ENCODE measurements at places on chromosomes 6 and 20.

DNA sequence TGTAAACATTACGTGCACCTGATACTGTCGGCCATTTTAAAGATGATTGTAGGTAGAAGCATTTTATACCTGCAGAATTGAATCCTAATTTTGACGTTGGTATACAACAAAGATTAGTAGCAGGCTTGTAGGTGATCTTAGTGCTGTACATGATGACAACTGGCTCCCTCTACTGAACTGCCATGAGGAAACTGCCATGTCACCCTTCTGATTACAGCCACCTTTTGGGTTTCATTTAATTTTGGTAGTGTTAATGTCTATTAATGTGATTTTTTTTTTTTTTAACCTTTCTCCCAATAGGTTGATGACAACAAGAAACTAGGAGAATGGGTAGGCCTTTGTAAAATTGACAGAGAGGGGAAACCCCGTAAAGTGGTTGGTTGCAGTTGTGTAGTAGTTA lies 2.3 kb downstream of the RPS12 start:
- DNase-seq = no peak

GRCh38 chr20:25695532-25696370 lies 902 bp downstream of the ZNF337 start:
- no peak for DNase-seq

DNA sequence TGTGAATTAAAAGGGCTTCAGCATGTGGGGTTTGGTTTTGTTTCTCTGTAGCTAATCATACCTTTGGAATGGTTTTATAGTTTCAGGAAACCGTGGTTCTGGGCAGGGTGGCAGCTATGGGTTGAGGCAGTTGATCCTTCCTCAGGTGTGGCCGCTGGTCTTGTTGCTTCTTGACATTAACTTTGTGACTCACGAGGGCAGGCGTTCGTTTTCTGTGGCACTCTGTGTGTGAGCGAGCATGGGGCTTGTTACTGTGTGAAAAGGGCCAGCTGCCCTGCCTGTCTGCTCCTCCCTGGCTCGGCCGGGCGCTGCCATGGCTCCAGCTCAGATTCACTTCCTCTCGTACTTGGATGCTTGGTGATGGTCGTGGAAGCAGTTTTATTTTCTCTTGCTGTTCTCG lies 16.2 kb downstream of the DNAJC5 start:
- no peak for DNase-seq

DNA sequence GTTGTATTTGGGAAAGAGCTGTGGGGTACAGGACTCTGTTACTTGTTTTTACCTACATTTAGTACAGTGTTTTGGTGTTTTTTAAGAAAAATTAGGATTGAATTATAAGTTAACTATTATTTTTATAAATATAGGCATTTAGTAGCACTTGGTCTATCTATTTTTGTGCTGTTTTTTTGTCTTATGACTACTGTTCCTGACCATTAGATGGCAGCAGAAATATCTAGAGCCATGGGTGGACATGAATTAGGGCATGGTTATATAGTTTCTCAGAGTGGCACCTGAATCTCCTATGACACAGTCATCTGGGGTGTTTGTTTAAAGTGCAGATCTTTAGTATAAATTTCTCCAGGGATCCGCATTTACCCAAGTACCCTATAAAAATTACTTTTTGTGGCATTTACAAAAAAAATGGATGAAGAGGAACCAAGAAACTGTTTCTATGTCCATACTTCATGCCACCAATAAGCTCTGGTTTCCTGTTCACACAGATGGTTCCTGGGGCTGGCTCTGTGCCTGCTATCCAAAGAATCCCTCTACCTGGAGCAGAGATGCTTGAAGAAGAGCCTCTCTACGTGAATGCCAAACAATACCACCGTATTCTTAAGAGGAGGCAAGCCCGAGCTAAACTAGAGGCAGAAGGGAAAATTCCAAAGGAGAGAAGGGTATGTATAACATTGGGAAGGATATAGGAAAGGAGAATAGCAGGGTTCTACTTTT lies 19.8 kb downstream of the NFYA start:
- no peak for DNase-seq

DNA sequence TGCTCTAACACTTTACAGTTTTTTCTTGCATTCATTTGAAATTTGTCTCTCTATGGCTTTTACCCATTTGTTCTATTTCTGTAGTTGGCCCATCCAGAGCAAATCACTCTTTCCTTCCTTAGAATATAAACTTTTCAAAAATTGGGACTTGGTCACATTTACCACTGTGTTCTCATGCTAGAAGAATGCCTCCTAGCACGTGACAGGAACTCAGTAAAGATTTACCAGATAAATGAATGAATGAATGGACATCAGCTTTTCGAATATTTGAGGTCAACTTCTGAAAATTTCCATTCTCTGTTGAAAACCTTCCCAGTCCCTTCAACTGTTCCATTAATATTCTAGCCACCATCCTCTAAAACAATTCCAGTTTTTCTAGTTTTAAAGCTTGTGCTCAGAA lies 294.5 kb downstream of the CD83 start:
- no peak for DNase-seq

GRCh38 chr20:32988008-32988407 lies 16.2 kb downstream of the SUN5 start:
- no peak for DNase-seq

GRCh38 chr6:99393366-99393697 lies 663 bp downstream of the COQ3 start:
- no peak for DNase-seq

GRCh38 chr6:3643921-3644738 lies 107.4 kb downstream of the PXDC1 start:
- no peak for DNase-seq

GRCh38 chr6:169162752-169163407 lies 90.8 kb downstream of the THBS2 start:
- DNase-seq = peak; percentile 50

DNA sequence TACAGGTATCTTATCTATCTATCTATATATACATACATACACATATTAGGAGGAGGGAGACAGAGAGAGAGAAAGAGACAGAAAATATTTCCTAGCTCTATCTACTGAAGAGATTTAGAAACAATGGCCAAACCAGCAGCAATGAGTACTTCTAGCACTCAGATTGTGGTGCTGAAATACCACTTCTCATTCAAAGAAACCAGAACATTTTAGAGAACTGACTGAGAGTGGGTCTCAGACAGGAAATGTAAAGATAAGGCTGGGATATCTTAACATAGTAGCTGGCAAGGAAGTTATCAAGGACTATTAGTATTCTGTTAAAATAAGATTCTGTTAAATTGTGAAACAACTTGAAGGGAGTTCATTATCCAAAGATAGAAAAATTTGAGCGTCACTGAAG lies 57.0 kb downstream of the DNAAF9 start:
- DNase-seq = no peak

- DNase-seq = no peak
These were observed 50.4 kb upstream of the MPC1 start for GRCh38 chr6:166433096-166433495.

DNA sequence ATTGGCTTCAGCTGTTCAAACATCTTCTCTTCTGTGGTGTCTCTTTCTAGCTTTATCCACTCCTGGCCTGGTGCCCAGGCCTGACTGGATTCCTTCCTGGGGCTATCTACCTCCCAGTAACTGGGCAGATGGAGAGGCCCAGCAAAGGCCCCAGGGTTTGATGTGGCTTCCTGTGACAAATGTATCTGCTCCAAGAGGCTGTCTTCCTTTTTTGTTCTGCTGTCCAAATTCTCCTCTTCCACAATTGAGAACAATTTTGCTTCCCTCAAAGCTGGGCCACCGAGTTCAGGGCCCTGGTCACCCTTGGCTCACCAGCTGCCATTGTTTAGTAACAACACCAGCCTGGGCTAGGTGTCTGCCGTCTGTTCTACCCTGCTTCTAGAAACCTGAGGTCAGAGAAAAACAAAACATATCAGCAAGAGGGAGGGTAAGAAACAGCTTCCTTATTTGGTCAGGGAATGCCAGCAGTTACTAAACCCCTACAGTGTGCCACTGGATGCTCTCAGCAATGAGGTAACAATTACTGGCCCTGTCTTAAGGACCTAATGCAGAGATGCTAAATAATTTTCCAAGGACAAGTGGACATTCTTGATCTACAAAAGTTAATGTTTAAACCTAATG lies 3.9 kb downstream of the ZFP57 start:
- DNase-seq = no peak

GRCh38 chr20:5967469-5967868 lies 17.0 kb downstream of the MCM8 start:
- DNase-seq = no peak

DNA sequence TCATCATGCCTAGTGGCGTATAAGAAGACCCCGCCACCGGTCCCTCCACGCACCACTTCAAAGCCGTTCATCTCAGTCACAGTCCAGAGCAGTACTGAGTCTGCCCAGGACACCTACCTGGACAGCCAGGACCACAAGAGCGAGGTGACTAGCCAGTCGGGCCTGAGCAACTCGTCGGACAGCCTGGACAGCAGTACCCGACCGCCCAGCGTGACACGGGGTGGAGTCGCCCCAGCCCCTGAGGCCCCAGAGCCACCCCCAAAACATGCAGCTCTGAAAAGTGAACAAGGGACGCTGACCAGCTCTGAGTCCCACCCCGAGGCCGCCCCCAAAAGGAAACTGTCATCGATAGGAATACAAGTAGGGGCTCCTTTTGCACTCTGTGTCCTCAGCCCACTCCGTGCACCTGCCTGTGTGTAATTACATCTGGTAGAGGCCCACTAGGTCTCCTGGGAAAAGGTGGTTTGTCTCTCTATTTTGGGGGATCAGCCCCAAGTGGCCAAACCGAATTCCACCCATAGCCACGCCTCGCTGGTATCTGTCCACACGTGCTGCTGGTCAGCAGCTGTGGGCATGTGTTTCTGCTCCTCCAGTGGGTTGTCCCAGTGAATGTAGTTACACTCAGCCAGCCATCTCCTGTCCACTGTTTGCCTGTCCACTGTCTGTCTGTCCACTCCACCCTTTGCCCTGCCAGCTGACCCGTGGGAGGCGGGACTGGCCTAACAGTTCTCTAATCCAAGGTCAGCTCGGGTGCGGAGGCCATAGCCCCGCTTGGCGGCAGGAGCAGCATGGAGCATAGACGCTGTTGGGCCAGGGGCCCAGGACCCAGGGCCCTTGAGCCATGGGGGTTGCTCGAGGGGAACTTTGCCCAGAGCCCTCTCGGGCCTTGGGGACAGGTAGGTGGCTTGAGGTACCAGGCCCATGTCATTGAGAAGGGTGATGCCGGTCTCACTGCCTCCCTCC lies 44.3 kb upstream of the MYL9 start:
- DNase-seq = no peak

DNA sequence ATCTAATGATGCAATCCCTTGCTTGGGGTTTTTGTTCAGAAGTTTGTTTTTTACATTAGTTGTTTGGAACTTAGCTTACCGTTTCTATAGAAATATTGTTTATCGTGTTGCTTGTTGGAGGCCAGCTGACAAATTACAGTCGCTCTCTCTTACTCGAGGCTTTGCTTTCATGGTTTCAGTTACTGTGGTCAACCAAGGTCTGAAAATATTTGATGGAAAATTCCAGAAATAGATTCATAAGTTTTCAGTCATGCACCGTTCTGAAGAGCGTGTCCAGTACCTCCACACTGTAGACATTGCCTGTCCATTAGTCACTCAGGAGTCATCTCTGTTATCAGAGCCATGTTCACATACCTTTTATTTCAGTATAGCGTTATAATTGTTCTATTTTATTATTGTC lies 47.9 kb downstream of the DEK start:
- no peak for DNase-seq

GRCh38 chr6:40692337-40692736 lies 105.2 kb upstream of the LRFN2 start:
- DNase-seq = no peak

DNA sequence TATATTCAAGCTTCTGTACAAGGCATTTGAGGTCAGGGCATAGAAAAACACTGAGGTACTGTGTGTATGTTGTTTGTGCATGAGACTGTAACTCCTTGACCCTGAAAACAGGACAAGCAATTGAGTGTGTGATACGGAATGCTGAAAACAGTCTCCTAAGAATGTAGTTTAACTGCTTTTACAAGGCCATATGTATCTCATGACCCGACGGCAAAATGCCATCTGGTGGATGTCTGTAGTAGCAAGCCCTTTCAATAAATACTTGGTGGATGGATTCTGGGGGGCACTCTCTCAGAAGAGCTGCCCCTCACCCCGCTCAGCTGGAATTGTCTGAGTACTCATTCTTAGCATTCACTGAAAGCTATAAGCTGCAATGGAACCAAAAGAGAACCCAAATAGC lies 69.3 kb upstream of the EYS start:
- DNase-seq = no peak

GRCh38 chr6:11232770-11233626 lies 530 bp upstream of the NEDD9 start:
- DNase-seq = no peak

GRCh38 chr6:148416330-148416965 lies 73.8 kb downstream of the SASH1 start:
- no peak for DNase-seq

GRCh38 chr20:46797206-46797605 lies 87.8 kb downstream of the SLC2A10 start:
- DNase-seq = no peak

DNA sequence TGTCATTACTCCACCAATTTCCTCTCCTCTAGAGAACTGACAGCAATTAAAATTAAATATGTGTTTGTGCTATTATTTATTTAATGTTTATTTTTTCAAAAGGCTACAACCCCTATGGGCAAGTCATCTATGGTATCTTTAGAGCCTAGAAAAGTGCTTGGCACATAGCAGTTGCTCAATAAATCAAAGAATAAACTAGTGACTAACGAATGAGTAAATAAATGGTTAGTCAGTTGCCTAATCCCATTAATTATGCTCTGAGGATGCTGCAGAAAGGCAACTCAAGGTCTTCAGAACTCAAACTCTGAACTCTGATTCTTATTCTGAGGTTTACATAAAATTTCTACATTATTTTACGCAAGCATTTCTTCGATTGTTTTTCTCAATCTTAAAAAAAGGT lies 193.0 kb upstream of the TSHZ2 start:
- no peak for DNase-seq

GRCh38 chr6:109295774-109296156 lies 86.5 kb downstream of the CD164 start:
- no peak for DNase-seq

GRCh38 chr6:163828038-163828795 lies 413.7 kb downstream of the QKI start:
- no peak for DNase-seq

- DNase-seq = no peak
These were observed 8.3 kb downstream of the POM121L2 start for GRCh38 chr6:27303613-27304272.

DNA sequence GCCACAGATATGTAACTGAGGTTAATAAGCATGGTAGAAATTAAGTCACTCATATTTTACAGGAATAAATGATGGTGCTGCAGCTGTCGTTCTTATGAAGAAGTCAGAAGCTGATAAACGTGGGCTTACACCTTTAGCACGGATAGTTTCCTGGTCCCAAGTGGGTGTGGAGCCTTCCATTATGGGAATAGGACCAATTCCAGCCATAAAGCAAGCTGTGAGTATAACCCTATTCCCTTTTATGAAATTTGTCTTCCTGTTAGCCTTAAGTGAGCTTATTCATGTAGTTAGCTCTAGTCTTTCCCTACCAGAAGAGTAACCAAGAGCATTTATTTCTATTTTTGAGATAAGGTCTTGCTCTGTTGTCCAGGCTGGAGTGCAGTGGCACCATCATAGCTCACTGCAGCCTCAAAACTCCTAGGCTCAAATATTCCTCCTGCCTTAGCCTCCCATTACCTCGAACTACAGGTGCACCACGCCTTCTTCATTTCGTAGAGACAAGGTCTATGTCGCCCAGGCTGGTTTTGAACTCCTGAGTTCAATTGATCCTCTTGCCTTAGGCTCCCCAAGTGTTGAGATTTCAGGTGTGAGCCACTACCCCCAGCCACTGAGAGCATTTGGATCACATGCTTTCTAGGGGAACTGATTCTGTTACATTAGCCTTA lies 12.0 kb downstream of the TCP1 start:
- DNase-seq = no peak

- no peak for DNase-seq
These were observed 750.4 kb downstream of the TENT5A start for GRCh38 chr6:81002126-81002525.
